GM13976 (cell line): ENCODE measurements at places on chromosomes 3 and 15.

- no peak for DNase-seq
Observed at GRCh38 chr15:65355173-65355987, 22.4 kb downstream of the IGDCC3 start.

DNA sequence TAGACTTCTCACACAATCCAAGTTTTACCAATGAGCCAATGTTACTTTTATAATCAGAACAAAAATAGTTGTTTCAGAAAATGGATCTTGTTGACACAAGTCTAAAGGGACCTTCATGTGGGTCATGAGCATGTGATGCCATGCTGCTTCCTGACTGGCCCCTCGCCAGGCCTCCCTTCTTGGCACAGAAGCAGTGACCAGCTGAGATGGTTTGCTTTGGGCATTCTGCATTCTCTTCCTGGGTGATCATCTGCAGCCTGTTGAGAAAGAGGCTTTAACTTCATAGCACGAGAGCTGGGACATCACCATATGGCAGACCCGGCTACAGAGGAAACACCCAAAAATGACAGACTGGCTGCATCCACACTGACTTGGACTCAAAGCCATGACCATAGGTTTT is 45.7 kb downstream of the TGM4 start:
- DNase-seq: no peak

DNA sequence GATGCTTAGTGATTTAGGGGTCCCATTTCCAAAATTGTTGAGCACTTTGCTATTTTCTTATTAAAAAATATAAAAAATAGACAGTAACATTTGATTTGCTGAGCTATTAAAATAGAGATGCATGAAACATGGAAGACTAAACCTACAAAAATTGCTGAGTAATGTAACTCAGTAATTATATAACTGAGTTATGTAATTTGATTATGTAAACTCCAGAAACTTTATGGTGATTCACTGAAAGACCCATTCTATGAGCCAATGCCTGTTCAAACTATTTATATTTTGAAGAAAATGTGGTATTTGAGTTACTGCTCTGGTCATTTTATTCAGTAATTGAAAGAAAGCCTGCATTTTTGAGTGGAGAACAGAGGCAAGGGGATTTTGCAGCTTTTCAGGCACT is 1221.5 kb upstream of the ALCAM start:
- no peak for DNase-seq

- DNase-seq: no peak
Observed at GRCh38 chr15:99951511-99951910, 218.3 kb upstream of the LYSMD4 start.

DNA sequence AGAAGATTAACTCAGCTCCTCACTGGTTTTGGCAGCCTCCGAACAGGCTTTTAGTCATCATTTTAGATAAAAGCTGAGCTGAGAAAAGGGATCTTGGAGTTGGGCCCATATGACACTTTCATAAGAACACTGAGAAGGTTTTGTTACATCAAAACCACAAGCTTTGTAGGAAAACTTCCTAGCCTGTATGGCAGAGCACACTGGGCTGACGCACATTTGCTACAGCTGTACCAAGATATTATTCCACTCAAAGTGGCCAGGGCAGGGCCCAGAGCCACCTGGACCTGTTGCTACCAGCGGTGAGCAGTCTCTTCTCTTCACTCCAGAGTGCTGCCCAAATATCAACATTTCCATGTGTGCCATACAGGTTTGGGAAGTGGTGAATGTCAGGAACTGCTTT is 160.5 kb upstream of the CCDC54 start:
- no peak for DNase-seq

- DNase-seq: no peak
Observed at GRCh38 chr3:86814321-86814720, 176.6 kb downstream of the VGLL3 start.

- DNase-seq: no peak
Observed at GRCh38 chr3:185632996-185633395, 46.9 kb downstream of the SENP2 start.

DNA sequence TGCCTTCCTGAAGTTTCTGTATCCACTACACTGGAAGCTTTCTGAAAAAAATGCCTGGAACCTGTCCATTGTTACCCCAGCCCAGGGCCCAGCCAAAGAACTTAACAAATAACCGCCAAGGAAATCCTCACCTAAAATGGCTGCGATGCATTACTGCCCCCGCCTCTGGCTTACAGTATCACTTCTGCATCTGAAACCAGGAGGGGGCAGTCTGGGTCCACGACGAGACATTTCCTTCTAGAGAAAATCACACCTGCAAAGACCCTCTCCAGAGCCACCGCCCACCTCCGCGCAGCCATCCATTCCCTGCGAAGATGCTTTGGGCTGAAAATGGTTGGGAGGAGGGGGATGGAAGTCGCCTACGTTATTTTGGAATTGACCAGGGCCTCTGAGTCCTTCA is 22.4 kb upstream of the CELF6 start:
- DNase-seq: peak; percentile 45
